Cortex of kidney (tissue), 1 donor: ENCODE measurements at places on chromosomes 12 and 14.

- DNase-seq, result no peak
Observed at GRCh38 chr12:119693511-119693910, 25.6 kb downstream of the PRKAB1 start.

GRCh38 chr12:121145221-121145620 lies 12.5 kb downstream of the P2RX7 start:
- no peak for DNase-seq

DNA sequence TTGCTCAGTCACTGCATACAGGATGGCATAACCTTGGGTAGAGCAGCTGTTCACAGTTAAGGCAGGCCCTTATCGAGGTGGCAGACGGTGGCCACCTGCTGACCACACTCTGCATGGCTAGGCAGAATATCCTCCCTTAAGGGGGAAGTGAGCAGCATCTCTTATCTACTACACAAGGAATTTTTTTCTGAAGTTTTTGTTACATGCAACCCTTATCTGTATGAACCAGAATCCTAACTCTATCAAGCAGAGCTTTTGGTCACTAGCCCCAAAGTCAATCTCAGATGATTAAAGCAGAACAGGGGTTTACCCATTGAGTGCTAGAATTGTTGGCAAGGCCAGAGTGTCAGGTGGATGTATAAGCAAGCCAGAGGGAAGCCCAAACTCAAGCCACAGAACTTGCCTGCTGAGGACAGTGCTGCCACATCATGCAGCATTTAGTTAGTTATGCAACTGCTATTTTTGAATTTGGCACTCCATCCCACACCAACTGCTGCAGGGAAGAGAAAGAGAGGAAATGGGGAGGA lies 192.8 kb downstream of the TBX5 start:
- DNase-seq, result no peak

GRCh38 chr12:72677846-72678245 lies 405.7 kb downstream of the TRHDE start:
- DNase-seq, result no peak

GRCh38 chr14:50334211-50334610 lies 22.1 kb downstream of the DMAC2L start:
- DNase-seq, result no peak

DNA sequence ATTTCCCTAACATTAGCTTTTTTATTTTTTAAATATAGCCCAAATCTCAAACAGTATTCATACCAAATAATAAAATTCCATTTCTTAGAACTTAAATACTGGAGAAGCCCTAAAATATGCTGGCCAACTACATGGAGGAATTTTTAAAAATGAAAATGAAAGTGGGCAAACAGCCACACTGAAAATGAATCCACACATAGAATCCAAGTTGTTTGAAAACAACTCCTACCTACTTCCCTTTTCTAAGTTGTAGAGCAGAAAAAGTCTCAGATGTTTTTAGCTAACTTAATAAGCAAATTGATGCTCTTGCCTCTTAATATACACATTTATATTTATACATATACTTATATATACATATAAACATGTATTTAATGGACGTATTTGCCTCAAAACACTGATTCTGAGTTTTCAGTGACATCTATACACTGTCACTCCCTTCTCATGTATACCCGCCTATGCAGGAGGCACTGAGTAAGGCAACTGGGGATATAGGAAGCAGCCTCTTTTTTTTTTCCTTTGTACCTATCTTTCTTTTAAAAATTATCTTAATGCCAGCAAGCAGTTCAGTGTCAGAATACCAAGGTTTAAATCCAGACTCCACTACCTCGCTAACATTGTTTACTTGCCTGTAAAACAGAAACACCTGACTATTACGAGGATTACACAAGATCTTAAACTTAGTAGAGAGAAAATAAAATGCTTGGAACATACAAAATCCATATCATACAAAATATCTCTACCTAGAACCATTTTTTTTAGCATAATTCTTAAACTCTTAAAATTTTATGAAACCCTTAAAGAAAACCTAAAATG lies 13.3 kb downstream of the DICER1 start:
- DNase-seq, result no peak

- DNase-seq, result no peak
Observed at GRCh38 chr12:132582582-132583410, 27.6 kb downstream of the LRCOL1 start.

GRCh38 chr14:104317975-104318557 lies 179.7 kb downstream of the KIF26A start:
- DNase-seq, result no peak

GRCh38 chr12:14454098-14454907 lies 88.8 kb downstream of the ATF7IP start:
- no peak for DNase-seq

DNA sequence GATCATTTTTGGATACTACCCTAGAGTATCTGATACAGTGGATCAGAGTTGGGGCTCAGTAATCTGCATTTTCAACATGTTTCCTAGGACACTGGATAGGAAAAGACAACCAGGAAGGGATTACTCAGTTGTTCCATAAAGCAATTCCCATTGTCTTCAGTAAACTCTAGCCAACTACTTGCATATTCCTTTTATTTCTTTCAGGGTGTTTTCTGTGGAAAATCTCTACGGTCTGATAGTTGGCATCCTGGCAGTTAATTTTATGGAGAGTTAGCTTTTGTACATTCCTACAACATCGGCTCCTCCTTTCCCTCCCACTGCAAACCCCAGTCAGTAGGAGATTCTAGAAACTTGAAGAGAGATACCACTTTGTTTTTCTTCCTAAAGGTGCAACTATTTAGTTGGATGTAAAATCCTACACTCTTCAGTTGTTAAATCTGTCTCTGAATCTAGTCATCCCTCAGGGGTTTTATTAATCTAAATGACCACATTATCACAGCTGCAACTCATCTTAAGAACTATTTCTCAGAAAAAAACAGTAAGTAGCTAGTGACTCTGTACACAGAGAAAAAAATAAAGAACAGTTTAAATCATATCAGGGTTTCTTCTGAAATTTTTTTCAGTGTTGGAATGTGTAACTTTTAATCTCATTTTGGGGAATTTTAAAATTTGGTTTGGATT lies 103.9 kb downstream of the PDE3A start:
- DNase-seq, result no peak

- DNase-seq, result no peak
Observed at GRCh38 chr12:11446372-11446771, 51.0 kb upstream of the PRB2 start.

DNA sequence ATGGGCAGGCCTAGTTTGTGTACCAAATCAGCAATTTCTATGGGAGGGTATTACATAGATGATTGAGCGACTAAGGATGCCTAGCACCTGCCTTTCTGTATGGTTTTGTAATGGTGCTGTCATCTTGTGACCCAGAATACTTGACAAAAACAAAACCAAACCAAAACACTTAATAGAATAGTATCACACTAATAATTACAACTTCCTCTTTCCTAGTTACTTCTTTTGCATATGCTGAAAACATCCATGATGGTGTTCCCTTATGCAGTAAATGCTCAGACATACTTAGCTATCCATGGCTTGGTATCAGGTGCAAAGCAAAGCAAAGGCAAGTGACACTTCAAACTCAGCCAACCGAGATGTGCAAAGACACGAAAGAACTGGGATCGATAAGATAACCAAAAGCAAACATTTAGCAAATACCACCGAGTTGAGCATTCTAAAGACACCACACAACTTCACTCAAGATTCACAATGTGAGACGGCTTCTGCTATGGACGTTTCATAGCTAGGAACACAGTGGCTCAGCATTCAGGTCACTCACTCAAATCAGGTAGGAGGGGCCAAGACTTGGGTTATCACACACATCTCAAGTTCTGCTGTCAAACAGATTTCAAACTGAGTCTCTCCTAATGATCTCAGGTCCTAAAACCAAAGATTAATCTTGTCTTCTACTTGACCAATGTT lies 24.3 kb downstream of the PPP1CC start:
- DNase-seq, result no peak

- no peak for DNase-seq
Observed at GRCh38 chr12:132204793-132205270, 60.6 kb downstream of the NOC4L start.

DNA sequence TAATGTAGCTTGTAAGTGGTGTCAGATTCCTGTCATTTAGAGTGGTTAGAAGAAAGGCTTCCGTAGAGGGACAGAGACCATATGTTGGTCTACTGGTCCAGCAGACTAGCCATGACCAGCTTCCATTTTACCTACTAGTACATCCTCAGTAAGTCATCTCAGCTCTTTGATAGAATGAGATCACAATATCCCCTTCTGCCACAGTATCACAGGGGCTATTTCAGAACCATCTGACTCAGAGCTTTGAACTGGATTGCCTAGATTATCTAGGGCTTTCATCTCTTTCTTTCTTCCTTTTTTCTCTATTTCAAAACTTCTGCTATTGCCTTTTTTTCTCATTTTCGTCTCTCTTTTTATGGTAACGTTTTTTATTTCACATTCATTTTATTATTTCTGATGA lies 4.7 kb downstream of the ZDHHC17 start:
- no peak for DNase-seq

GRCh38 chr14:49755378-49755777 lies 12.6 kb upstream of the KLHDC2 start:
- DNase-seq, result no peak

- DNase-seq, result no peak
Observed at GRCh38 chr12:49264466-49264872, 413 bp upstream of the TUBA1C start.

GRCh38 chr14:58193542-58193941 lies 6.4 kb upstream of the ACTR10 start:
- DNase-seq, result no peak

DNA sequence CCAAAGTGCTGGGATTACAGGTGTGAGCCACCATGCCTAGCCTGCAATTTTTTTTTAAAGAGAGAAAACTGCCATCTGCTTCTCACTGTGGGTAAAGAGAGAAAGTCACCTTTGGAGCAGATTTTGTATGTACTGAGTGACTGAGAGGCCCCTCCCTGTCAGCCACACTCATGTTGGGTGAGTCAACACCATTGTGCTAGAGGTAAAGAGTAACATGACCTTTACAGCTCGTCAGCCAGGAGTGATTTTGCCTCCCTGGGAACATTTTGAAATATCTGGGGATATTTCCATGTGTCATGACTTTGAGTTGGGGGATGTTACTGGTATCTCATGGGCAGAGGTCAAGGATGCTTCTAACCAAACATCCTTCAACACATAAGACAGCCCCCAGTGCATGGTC lies 115.2 kb downstream of the KSR2 start:
- no peak for DNase-seq

DNA sequence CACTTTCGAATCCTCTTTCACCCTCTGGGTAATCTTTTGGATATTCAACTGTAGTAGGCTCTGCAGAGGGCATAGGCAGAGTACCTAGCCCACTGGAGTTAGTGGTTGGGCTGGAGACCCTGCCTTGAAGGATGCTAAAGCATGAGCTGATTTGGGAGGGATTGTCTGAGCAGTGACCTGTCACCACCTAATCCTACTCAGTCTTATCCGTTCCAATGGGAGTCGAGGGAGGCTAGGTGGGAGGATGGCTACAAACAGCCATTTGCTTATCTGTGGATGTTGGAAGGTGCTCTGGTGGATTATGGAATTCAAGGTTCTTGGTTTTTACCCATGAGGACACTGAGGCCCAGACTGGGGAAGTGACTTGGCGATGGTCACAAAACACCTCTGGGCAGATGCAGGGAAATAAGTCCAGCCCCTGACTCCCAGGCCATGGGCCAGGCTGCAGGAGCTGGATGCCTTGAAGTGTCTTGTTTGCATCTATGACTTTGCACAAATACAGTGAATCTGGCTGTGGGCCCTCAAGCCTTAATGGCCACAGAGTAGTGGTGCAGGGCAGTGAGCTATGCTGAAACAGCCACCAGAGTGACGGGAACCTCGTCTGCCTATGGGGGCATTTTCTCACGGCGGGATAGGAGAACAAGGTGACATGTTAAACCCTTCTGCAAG lies 3.7 kb downstream of the KMT5A start:
- no peak for DNase-seq

DNA sequence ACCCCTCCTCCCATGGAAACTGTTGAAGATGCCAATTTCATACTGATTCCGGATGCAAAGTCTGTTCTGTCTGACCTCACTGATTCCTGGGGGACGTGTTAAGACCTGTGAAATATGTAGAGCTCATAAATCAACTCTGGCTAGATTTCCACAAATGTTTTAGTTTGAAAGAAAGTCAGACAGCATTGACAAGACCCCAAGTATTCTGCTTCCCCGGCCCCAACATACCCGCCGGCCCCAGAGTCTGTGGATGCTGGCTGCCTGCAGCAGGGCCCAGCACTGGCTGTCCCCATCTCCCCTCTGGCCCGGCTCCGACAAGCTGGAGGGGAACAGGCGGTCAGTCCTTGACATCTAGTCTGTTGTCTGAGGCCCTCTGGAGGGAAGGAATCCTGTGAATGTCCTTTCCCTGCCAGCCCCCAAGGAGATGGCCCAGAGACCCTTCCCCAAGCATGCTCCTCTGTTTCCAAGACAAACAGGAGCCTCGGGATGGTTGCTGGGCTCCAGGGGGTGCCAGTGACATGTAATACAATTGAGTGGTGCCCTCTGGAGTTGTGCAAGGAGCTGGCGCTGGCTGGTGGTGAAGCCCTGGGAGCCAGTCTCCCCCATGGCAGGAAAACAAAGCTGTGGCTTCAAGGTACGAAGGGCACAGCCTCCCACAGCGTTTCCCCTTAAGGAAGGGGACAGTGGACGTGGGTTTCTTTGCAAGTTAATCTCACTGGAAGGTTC lies 22.3 kb downstream of the FBLN5 start:
- no peak for DNase-seq

- no peak for DNase-seq
Observed at GRCh38 chr14:37027188-37027824, 145.1 kb downstream of the SLC25A21 start.

DNA sequence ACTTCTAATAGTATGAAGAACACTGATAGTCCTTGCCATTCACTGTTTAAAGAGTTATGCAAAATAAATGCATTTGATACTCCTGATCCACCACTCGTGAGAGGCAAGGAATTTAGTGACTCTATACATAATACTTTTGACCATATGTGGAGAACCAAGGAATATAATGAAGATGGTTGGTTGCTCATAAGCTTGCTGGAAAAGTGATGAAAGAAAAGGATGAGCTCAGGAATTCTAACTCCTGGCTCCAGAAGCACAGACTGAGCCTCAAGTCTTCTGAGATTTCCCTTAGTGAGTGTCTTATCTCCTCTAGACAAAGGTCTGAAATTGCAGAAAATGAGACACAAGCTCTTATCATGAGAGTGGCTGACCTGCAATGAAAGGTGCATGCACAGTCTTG lies 57.1 kb upstream of the KRAS start:
- no peak for DNase-seq

GRCh38 chr12:16884819-16885218 lies 278.9 kb upstream of the LMO3 start:
- no peak for DNase-seq
